A549 treated with CORT108297 at 1 μM for 4 hours (cell line): ENCODE measurements at places on chromosomes 13 and 19. TPM values are rescaled to one million over a fixed set of nuclear protein-coding genes. Genes with fewer than 3 reads are reported as not detected.

ZNF528 gene
- 0.08 to 0.21 TPM (median 0.10 TPM) in 4 of 5 replicates, not detected in the other for total RNA-seq

HAUS5 gene
- 12.1 to 18.6 TPM (median 17.4 TPM) in 5 replicates for total RNA-seq

TINCR gene
- 1.8 to 3.6 TPM (median 2.9 TPM) in 5 replicates for total RNA-seq

ZNF546 gene
- total RNA-seq: 1.8 to 2.6 TPM (median 2.2 TPM) in 5 replicates

SBK3 gene
- total RNA-seq: 1.7 to 2.0 TPM (median 1.9 TPM) in 5 replicates

OSCAR gene
- 0.30 to 0.57 TPM (median 0.36 TPM) in 5 replicates for total RNA-seq

KLK3 gene
- not detected in 5 replicates for total RNA-seq

CACNG6 gene
- 8.5 to 13.8 TPM (median 13.2 TPM) in 5 replicates for total RNA-seq

ZNF491 gene
- total RNA-seq: not detected in 5 replicates

RPL18A gene
- 1,856 to 2,367 TPM (median 2,192 TPM) in 5 replicates for total RNA-seq
